ENCODE measurements at places on chromosomes 5 and 9.
A peak's percentile ranks its signal among the peaks of the same experiment; 100 is the strongest.

DNA sequence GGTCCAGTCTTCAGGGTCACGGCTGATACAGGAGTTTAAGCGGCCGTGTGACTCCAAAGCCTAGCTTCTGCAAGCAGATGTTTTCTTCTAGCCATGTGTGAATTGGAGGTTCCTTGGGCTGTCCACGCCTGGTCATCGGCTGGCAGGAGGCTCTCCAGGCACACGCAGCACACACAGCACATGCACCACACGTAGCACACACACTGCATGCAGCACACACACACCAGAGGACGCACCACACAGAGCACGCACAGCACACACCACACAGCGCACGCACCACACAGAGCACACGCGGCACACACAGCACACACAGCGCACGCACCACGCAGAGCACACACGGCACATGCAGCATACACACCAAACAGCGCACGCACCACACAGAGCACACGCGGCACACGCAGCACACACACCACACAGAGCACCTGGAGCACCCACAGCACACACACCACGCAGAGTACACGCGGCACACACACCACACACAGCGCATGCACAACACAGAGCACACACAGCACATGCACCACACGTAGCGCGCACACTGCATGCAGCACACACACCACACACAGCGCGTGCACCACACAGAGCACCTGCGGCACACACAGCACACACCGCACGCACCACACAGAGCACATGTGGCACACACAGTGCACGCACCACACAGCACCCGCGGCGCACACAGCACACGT is 234.3 kb downstream of the FANCC start:
- DNase-seq = no peak

DNA sequence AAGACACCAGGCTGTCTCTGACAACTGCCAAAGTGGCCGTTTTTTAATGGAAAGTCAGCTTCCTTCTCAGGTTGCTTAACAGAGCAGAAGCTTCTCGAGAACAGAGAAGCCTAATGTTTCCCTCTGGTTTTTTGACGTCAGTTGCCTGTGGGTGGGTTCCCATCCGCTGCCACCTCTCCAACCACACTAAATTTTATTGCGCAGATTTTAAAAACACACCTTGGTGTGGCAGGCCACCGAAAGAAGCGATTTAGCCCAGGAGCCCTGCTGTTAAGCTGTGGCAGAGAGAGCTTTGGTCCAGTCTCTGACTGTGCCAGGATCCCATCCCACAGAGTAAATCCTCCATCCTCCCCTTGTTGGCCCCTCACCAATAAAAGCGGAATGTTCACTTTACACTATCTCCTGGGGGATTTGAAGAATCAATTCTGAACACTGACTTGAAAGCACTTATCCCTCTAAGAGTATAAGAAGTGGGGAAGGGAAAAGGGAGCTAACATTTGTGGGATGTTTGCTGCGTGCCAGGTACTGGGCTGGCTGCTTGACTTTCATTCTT is 181.6 kb downstream of the AOPEP start:
- DNase-seq = no peak

- DNase-seq = no peak
Measured at GRCh38 chr5:101991486-101991885, 304.6 kb downstream of the SLCO4C1 start.

GRCh38 chr5:152551061-152551460 is 146.0 kb upstream of the NMUR2 start:
- no peak for DNase-seq

- DNase-seq = no peak
Measured at GRCh38 chr9:86097510-86098224, 1.7 kb downstream of the GOLM1 start.

DNA sequence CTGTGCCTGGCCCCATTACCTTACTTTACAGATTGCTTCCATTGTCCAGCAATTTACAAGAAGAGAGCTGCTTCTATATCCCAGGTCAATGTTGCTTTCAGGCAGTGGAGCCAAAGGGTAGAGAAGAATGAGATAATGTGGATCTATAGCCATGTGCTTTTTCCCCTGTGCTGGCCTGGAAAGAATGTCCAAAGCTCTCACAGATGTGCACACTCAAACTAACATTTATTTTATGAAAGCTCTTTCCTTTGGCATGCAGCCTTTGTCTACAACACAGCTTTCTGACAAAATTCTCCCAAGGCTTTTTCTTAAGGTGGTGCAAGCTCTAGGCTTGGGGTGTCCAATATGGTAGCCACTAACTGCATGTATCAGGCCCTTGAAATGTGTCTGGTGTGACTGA is 217.3 kb downstream of the LRRC70 start:
- DNase-seq = no peak

GRCh38 chr5:56320686-56321085 is 87.6 kb upstream of the ANKRD55 start:
- no peak for DNase-seq

GRCh38 chr5:96113170-96113939 is 151.7 kb upstream of the ELL2 start:
- DNase-seq = no peak

DNA sequence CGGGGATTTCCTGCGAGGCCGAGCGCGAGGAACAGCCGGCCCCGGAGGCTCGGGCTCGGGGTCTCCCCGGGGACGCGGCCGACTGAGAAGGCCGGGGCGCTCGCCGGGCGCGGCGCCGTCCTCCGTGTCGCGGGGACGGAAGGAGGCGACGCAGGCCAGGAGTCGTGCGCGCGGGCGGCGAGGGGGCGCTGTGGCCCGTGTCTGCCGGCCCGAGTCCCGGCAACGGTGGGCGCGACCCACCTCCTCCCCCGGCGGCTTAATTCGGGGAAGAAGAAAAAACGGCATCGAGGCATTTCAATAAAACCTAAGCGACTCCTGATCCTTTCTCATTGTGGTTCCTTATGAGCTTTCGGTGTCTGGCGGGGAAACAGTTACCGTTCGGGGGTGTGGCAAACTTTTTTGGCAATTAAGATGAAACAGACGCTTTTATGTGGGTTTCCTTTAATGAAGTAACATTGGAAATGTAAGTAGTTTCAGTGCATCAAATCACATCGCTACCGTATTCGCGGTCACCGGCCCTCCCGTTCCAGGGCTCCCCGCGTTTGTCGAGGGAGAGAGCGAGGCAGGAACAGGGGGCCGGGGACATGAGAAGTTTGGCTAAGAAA is 3.7 kb upstream of the IRX2 start:
- no peak for DNase-seq

GRCh38 chr9:97431549-97432143 is 19.8 kb downstream of the TDRD7 start:
- DNase-seq = no peak

DNA sequence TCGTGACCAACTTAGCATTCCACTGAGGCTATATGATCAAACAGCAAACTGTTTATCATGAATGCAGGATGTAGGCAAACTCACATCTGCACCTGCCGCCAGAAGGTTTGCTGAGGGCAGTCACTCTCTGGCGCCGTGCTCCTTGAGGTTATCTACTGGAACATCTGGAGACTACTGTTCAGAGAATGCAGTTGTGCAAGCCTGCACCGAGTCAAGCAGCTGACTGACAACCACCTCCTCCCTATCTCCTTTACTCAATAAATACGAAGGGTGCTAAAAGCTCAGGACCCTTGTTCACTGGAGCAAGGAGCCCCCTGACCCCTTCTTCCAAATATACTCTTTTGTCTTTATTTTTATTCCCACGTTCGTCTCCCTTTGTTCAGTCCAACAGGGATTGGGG is 27.1 kb downstream of the CCDC125 start:
- no peak for DNase-seq

GRCh38 chr9:135903358-135903656 is 4.0 kb downstream of the CAMSAP1 start:
- DNase-seq = no peak

DNA sequence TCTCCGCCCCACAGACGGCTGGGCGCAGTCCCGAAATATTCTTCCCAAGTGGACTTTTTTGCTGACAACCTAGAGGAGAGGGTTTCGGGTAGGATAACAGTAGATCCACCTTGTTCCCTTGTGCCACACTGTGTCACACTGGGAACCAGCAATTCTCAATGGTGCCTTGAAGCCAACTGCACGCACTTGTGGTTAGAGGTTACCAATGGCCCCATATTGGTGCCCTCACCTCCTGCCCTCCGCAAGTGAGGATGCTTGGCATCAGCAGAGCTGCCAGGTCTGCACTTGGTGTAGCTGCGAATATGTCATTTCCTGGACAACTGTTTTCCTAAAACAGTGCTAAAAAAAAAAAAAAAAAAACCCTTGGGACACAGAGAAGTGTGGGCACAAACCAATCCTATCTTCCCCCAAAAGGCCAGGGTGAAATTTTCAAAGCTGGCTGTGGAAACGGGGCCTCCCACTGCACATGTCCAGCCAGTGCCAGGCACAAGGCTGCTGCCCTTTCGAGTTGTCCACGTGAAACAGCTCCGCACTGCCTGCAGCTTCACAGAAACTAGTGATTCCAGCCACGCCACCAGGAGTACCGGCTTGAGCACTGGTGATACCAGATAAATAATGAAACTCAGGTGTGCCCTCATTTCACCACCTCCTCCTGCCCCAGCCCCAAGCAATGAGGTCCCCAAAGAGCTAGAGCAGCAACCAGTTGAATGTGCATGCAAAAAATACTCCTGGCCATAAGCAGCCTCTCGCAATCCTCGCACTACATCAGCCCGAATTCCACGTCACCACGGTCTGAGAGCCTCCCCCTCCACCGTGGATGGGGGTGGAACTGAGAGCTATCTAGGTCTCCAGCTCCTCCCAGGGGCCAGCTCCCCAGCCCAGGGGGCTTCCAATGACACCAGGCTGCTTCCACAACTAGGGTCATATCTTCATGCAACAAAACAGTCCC is 51.2 kb downstream of the USP20 start:
- no peak for DNase-seq

- DNase-seq = no peak
Measured at GRCh38 chr9:99335280-99335679, 113.2 kb downstream of the SEC61B start.

GRCh38 chr5:150517272-150518152 is 9.6 kb downstream of the NDST1 start:
- no peak for DNase-seq

GRCh38 chr9:20865347-20865746 is 166.1 kb downstream of the HACD4 start:
- DNase-seq = no peak

DNA sequence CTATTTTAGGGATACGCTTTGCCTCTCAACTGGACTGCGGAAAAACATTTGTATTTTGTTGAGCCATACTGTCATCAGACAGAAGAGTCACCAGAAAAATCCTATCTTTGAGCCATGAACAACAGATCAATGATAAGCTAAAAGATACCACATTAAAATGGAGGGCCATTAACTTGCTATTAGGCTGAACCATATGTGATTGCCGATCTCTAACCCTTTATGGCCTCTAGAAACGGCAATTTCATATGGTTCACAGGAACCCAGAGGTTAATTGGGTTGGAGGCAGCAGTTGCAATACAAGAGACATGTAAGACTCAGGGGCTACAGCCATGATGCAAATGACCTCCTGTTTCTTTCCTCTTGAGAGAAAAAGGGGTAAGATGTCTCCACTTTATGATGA is 69.8 kb downstream of the MYO10 start:
- DNase-seq = no peak

- no peak for DNase-seq
Measured at GRCh38 chr5:80591352-80591751, 21.3 kb upstream of the ANKRD34B start.

DNA sequence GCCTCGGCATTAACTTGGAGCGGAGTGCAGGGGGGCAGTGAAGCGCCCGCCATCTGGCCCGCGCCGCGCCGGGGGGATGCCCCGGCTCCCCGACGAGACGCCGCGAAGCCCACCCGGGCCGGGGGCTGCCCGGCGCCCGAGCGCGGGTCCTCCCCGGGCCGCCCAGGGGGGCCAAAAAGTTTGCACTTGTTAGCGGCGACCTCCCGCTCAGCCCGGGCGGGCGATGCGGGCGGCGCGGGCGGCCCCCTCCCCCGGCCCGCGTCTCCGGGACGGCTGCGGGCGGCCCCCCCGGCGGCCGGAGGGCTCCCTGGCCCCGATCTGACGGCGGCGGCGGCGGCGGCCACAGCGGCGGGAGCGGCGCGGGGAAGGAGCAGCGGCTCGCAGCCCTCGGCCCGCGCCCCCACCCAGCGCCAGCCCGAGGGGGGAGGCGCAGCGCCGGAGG is at the start of gene NTNG2:
TSS of gene NTNG2 (plus strand) at position 316 of the 442 bp plus-strand sequence. CDS start 4,774 bp downstream, outside the sequence.
- DNase-seq = no peak

- DNase-seq = no peak
Measured at GRCh38 chr9:136254381-136255165, 9.0 kb upstream of the QSOX2 start.

GRCh38 chr5:8585230-8586018 is 716.5 kb downstream of the MTRR start:
- DNase-seq = no peak

DNA sequence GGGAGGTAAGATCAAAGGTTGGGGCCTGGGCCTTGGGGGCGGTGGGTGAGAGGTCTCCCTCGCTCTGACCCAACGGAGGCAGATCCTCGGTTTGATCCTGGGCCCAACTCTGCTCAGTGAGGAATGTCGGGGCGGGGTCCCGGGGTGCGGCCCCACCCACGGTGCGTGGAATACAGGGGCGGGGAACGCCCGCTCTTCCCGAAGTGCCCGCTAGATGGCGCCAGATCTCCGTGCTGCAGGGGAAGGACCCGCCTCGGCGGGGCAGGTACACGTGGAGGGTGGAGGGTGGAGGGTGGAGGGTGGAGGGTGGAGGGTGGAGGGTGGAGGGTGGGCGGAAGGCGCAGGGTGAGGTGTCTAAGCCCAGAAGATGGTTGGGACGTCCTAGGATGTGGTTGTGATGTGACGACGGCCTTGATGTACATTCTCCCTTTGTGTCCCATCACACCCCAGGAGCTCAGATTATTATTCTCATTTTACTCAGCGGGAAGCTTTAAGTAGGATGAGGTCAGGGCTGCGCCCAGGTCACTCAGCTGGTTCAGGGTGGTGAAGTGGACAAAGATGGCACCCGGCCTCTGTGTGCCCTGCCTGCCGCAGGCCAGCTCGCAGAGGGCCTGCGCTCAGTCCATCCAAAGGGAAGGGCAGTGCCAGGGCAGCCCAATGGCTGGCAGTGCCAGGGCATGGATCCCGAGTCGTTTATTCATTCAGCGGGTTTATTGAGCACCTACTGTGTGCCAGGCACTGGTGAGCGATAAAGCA is 9.4 kb upstream of the RPS14 start:
- DNase-seq = peak; percentile 67

DNA sequence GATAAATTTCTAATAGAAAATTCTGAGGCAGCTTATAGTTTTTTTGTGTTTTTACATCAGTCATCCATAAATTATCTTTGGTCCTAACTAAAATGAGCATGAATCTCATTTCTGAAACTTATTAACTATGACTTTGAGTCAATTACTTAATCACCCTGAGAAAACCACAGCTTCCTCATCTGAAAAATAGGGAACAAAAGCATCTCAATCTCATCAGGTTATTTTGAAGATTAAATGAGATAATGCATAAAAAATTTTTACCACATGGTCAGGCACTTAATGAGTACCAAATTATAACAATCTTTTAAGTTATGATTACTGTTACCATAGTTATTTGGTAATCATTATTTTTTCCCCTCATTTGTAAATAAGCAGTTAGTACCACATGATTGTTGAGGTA is 279.1 kb downstream of the MAST4 start:
- no peak for DNase-seq
